ENCODE measurements at places on chromosomes 3 and 15.

- DNase-seq, result no peak
These were observed 35.5 kb downstream of the CYFIP1 start for GRCh38 chr15:22944651-22945050.

DNA sequence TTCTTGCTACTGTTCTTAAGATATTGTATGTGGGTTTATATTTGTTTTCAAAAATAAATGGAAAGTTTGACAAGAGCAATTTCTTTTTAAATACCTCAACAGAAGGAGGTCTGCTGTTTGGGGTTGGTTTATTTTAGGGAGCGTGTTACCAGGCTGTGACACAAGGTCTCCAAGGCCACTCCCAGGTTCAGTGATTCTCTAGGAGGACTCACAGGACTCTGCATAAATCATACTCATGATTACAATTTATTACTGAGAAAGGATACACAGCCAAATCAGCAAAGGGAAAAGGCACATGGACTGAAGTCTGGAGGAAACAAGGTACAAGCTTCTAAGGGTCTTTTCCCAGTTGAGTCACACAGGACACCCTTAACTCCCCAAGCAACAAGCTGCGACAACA is 18.8 kb upstream of the MFSD1 start:
- DNase-seq, result no peak

GRCh38 chr3:67075295-67075694 is 77.2 kb downstream of the KBTBD8 start:
- DNase-seq, result no peak

- no peak for DNase-seq
These were observed 26.1 kb downstream of the C15orf39 start for GRCh38 chr15:75227663-75228280.

- DNase-seq, result no peak
These were observed 24.1 kb downstream of the CRABP1 start for GRCh38 chr15:78364233-78364632.

DNA sequence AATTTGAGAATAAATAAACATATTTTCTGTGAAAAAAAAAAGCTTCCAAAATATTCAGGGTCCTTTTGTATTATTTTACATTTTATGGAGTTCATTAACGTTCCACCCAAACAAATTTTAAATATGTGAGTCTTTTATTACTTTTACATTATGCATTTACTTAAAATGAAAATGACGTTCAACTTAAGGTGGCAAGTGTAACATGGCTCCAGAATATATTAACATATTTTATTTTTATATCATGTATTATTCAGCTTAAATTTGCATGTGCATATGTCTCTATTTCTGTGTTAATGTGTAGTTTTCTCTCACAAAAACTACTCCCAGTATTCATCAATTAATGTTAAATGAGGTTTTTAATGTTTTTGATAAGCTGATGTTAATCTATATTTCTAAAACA is 243.6 kb upstream of the CNTN3 start:
- no peak for DNase-seq

Measured in astrocyte of the cerebellum (primary cell).